ENCODE measurements at places on chromosomes 16 and 17. TPM values are rescaled to one million over a fixed set of nuclear protein-coding genes. Genes with fewer than 3 reads are reported as not detected.

KRT17 gene
- not detected for total RNA-seq

GPR142 gene
- not detected for total RNA-seq

HID1 gene
- total RNA-seq = not detected

PMFBP1 gene
- total RNA-seq = 3.4 TPM

DNAJA3 gene
- total RNA-seq = 136 TPM

RAB37 gene
- not detected for total RNA-seq

EFTUD2 gene
- total RNA-seq = 84.5 TPM

MAP2K6 gene
- 6.3 TPM for total RNA-seq

TSPOAP1 gene
- total RNA-seq = not detected

TMEM92 gene
- 1.9 TPM for total RNA-seq

KRT28 gene
- not detected for total RNA-seq

TACO1 gene
- 55.4 TPM for total RNA-seq

PRKAR1A gene
- total RNA-seq = 161 TPM

OR1A1 gene
- total RNA-seq = not detected

KCNH6 gene
- not detected for total RNA-seq

CDH8 gene
- total RNA-seq = not detected

KRTAP9-8 gene
- total RNA-seq = not detected

CDC27 gene
- 47.6 TPM for total RNA-seq

EPX gene
- total RNA-seq = not detected

ITGB3 gene
- 138 TPM for total RNA-seq

MEOX1 gene
- total RNA-seq = not detected

VPS9D1 gene
- 13.5 TPM for total RNA-seq

SLC26A11 gene
- 31.1 TPM for total RNA-seq

TNFRSF17 gene
- not detected for total RNA-seq

C1QL1 gene
- 10.9 TPM for total RNA-seq

PRR11 gene
- 20.5 TPM for total RNA-seq

AANAT gene
- not detected for total RNA-seq

FN3K gene
- 0.98 TPM for total RNA-seq

TP53TG3B gene
- not detected for total RNA-seq

DUSP3 gene
- 54.8 TPM for total RNA-seq

CLDN6 gene
- not detected for total RNA-seq

SCARF1 gene
- total RNA-seq = 0.34 TPM

RNU2-1 gene
- not detected for total RNA-seq

ZG16B gene
- 0.93 TPM for total RNA-seq

P2RX5 gene
- total RNA-seq = not detected

HOXB9 gene
- 2.1 TPM for total RNA-seq

GPS2 gene
- 56.4 TPM for total RNA-seq

AHSP gene
- total RNA-seq = not detected

TRPV2 gene
- 1.2 TPM for total RNA-seq

FADS6 gene
- total RNA-seq = not detected

KRTAP1-5 gene
- not detected for total RNA-seq

SDR42E1 gene
- total RNA-seq = not detected

HOXB7 gene
- total RNA-seq = 21.5 TPM

C17orf75 gene
- 24.6 TPM for total RNA-seq

C1QTNF1 gene
- not detected for total RNA-seq

HOXB1 gene
- not detected for total RNA-seq

INCA1 gene
- total RNA-seq = 0.72 TPM

HOXB6 gene
- 5.4 TPM for total RNA-seq

IQCK gene
- total RNA-seq = 22.0 TPM

NPIPB8 gene
- total RNA-seq = not detected

ITGAD gene
- total RNA-seq = not detected

MYLK3 gene
- total RNA-seq = not detected

DPEP3 gene
- not detected for total RNA-seq

TNS4 gene
- total RNA-seq = not detected

PEMT gene
- 25.6 TPM for total RNA-seq
